ENCODE measurements at places on chromosomes 2 and 18. TPM values are rescaled to one million over a fixed set of nuclear protein-coding genes. Genes with fewer than 3 reads are reported as not detected.

Gene ATOH8
- 72.5 TPM for total RNA-seq

Gene AKAIN1
- not detected for total RNA-seq

Gene MBP
- 43.8 TPM for total RNA-seq

Gene CFAP210
- total RNA-seq, result not detected

Gene PLEK
- total RNA-seq, result 1.1 TPM

Gene CPO
- total RNA-seq, result 0.09 TPM

Gene CPLX4
- not detected for total RNA-seq

Gene GPAT2
- total RNA-seq, result 2.3 TPM

Gene DNER
- 0.83 TPM for total RNA-seq

Gene ANO7
- 0.83 TPM for total RNA-seq

Gene CBLN2
- under 0.01 TPM for total RNA-seq

Gene LIMS4
- total RNA-seq, result 1.1 TPM

Gene CDH7
- total RNA-seq, result under 0.01 TPM

Gene EIF4E2
- 101 TPM for total RNA-seq

Gene VAMP8
- 1.8 TPM for total RNA-seq

Gene NGEF
- 0.74 TPM for total RNA-seq

Gene NPAS2
- total RNA-seq, result 4.8 TPM

Gene HNMT
- total RNA-seq, result 84.5 TPM

Gene GPR39
- 0.28 TPM for total RNA-seq

Gene ZNF396
- 2.8 TPM for total RNA-seq

Gene BZW1
- 350 TPM for total RNA-seq

Gene FN1
- total RNA-seq, result 808 TPM

Gene COL5A2
- 785 TPM for total RNA-seq

Gene TEKT4
- not detected for total RNA-seq

Gene GKN2
- not detected for total RNA-seq

Gene GPR35
- 0.74 TPM for total RNA-seq

Gene NEB
- 0.18 TPM for total RNA-seq

Gene TRAPPC12
- total RNA-seq, result 52.3 TPM

Gene SLC8A1
- 13.1 TPM for total RNA-seq

Gene REG3G
- total RNA-seq, result not detected

Gene EPB41L3
- total RNA-seq, result 10.1 TPM

Gene CCDC148
- total RNA-seq, result 0.28 TPM

Gene SERPINB4
- 0.14 TPM for total RNA-seq

Gene FBXO15
- total RNA-seq, result 1.1 TPM

Gene LRRC30
- total RNA-seq, result not detected

Gene SERPINB11
- not detected for total RNA-seq

Gene MC4R
- not detected for total RNA-seq

Gene COLEC11
- 0.57 TPM for total RNA-seq

All from smooth muscle cell of bladder (primary cell).